ENCODE measurements at places on chromosomes 4 and X. TPM values are rescaled to one million over a fixed set of nuclear protein-coding genes. Genes with fewer than 3 reads are reported as not detected.

- no peak for DNase-seq
Measured at GRCh38 chr4:165079476-165079875, 25.8 kb downstream of the TRIM75 start.

Gene REPS2
- total RNA-seq: 0.04 TPM

Gene MGARP
- total RNA-seq: 6.0 TPM

DNA sequence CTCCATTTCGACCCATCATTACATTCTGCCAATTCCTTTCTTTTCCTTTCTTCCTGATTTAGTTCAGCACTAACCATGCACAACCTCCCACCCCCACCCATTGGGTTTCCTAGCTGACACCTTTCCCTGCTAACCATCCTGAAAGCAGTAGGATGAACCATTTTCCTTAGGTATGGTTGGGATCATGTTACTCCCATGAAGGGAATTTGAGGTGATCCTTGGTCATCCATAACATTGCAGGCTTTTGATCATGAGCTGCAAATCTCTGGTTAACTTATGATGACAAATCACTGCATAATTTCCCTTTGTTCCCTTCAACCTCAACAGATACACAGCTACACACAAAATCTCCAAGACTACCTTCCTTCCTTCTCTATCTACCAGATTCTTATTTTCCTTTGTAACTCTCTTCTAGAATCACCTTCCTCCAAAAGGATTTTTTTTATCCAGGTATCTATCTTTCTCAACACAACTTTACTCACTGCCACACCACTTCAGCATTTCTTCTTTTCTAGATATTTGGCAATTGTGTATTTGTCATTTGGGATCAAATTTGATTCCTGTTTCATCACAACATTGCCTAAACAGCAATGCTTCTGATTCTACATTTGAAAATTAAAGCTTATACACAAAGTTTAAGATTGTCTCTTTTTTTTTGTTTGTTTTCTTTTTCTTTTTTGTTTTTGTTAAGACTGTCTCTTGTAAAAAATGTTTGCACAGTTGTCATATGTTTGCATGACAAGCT lies 145.1 kb downstream of the RBM47 start:
- DNase-seq: no peak

Gene DCAF4L1
- 0.26 TPM for total RNA-seq

DNA sequence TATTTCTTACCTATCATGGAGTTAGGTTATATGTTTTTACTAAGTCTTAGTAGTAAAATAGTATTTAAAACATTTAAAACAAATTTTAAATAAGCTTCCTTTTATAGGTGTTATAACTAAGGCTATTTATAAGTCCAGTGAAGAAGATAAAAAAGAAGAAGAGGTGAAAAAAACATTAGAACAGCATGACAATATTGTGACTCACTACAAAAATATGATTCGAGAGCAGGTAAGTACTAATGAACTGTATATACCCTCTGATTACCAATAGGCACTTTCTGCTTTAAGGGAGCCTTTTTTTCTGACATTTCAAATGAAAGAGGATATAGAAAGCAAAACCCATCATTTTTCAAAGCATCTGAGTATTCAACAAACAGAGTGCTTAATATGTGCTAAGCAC lies 76.6 kb downstream of the USO1 start:
- DNase-seq: no peak

GRCh38 chr4:163666332-163666873 lies 171.9 kb downstream of the TMA16 start:
- peak; percentile 31 for DNase-seq

Gene FGF2
- 13.0 TPM for total RNA-seq

GRCh38 chrX:118459494-118459893 lies 36.1 kb upstream of the DOCK11 start:
- DNase-seq: peak; percentile 30

Measured in A673 (cell line).